Globus pallidus (tissue), 1 donor: ENCODE measurements at places on chromosomes 5 and 9.
A peak's percentile ranks its signal among the peaks of the same experiment; 100 is the strongest.

DNA sequence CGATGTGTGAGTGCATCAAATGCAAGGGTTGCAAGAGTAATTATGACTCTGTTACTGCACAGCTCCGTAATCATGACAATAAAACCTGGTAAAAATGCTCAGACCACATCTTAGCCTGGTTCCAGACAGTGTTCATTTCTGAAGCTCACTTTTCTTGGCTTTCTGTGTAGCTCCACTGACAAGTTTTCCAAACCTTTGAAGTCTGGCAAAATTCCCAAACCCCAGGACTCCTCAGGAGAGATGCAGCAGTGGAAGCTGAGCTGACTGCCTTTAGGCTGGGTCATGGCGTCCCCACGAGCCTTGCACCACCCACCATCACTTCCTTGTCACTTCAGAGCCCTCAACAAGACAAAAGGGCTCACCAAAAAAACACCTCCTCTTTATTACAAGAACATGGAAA, 131.6 kb upstream of the TAS2R1 start:
- no peak for DNase-seq

DNA sequence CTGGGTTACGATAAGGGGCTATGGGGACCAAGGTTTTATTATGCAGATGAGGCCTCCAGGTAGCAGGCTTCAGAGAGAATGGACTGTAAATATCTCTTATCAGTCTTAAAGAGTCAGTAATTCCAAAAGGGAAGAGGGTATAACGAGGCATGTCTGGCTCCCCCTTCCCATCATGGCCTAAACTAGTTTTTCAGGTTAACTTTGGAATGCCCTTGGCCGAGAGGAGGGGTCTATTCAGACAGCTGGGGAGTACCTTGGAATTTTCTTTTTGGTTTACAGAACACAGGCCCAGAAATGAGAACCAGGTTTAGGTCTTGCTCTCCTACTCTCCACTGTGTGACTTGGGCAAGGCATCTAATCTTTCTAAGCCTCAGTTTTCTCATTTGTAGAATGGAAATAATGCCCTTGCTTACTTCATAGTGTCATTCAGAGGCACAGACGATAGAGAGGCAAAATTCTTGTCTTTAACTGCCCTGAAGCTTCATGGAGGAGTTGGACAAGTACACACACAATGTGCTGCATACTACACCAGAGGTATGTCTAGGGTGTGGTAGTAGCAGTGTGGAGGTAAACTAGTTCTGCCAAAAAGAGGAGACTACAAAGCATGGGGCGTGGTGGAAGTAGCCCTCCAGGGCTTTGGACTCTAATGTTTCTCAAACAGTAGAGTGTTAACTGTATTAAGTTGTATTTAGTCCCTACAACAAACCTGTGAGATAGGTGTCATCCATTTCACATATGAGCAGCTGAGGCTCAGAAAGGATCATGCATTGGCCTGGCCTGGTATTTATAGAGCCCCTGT, 45.5 kb downstream of the IRF1 start:
- DNase-seq = no peak

DNA sequence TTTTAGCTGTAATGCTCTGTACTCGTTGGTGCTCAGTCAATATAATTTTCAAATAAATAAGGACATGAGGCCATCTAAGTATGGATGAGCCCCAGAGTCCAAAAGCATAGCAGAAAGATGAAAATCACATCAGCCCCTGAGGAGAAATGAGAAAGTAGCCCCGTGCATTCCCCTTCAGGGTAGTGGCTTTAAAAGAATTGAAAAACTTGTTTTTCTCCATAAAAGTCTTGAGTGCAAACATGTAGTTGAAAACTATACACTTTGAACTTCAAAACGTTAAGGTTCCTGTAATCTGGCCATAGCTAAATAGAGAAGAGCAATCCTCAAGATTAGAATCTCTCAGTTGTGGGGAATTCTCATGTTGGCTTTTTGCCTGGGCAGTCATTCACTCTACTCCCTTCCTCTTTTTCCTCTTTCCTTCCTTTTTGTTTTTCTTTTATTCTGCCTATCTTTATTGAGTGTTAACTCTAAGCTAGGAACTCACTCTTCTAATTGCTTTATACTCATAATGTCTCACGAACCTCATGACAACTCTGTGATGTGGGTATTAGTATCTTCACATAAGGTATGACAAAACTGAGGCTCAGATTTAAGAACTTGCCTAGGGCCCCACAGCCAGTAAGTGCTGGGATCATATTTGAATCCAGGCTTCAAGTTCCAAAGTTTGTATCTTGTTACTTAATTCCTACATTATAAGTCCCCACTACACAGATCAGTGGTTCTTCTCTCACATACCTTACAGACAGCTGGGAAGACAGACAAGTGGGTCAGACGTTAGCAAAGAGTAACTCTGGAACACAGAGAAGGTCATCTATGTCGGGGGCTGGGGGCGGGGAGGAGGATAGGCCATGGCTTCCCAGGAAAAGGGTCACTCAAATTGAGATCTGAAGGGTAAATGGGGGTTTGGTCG, 46.4 kb upstream of the ABCA1 start:
- no peak for DNase-seq

DNA sequence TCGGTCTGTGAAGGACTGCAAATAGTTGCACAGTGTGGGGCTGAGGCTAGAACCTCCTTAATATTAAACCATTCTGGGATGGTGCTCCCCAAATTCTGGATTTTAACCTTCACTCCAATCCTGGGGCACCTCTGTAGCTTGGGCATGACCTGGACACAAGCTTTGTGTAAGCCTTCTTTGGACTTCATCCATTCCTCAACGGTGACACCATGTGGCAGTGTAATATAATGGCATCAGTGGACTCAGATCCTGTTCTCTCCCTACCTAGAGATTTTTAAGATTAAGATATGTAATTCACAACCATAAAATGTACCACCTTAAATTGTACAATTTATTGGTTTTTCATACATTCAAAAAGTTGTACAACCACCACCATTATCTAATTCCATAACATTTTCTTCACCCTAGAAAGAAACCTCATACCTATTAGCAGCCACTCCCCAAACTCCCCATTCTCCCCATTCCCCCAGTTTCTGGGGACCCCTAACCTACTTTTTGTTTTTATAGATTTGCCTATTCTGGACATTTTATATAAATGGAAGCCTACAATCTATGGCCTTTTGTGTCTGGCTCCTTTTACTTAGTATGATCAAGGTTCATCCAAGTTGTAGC, 4.8 kb upstream of the PLGRKT start:
- peak; percentile 71 for DNase-seq

DNA sequence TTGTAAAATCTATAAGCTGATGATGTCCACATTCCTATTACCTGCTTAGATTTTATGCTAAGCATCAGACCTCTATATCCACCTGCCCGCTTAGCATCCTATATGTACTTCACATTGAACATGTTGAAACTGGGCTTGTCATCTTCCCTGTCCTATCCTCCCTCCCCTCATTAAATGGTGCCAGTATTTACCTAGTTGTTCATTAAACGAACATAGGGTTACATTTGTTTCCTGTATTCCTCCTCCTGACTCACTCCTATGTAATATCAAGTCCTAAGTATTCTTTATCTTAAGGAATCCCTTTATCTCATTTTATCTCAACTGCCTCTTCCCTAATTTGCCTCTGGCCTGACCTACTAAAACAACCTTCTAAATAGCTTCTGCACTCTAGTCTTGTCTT, 177.8 kb upstream of the MEF2C start:
- DNase-seq = no peak

- no peak for DNase-seq
These were observed 536 bp upstream of the SLC6A7 start for GRCh38 chr5:150189326-150189725.

- DNase-seq = no peak
These were observed 58.6 kb downstream of the CEP120 start for GRCh38 chr5:123364441-123365155.

- DNase-seq = peak; percentile 7
These were observed 212.5 kb downstream of the MEF2C start for GRCh38 chr5:88670461-88670860.

DNA sequence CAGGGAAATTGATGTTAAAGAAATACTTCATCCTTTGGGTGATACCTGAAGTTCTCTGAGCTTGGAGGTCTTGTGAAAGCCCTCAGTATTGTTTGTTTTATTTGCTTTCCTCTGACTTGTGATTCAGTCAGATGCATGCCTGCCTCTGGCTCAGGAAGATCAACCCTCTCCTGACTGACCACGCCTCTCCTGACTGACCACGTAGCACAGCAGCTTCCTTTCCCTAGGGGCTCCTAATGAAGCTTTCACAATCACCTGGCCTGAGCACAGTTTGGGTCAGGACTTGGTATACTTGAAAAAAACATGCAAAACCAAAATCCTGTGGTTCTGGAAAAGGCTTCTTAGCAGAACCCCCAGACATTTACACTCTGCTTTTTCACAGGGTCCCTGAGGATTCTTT, 3.8 kb downstream of the TGFBI start:
- DNase-seq = no peak

DNA sequence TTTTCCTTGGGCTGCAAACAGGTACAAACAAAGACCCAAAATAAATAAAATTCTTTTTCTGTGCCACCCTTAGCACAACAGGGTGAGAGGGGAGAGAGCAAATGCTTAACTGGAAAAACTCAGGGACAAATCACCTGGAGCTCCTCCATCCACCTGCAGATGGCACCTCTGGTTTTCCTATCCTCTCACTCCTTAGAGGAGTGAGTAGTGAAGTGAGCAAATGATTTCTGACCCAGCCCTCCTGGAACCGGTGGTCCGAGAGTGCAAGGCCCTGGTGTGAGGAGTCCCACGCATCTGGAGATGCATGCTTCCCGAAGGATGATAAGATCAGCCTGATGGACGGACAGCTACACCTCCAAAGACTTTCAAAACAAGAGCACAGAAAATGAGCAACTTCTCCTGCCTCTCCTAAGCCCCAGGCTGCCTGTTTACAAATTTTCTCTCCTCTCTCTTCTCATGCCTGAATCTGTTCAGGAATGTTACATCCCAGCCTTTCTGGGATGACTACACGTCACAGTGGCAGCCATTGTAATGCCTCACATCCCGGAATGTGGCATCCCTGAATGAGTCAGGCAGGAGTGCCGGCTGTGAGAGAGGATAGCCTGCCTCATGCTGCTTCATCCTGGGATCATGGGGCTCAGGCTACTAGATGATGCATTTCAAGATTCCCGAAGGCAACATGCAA, 86.4 kb downstream of the ADRB2 start:
- no peak for DNase-seq

GRCh38 chr5:36887532-36887931, 11.0 kb downstream of the NIPBL start:
- DNase-seq = no peak

- DNase-seq = peak; percentile 62
These were observed 21.1 kb downstream of the FAM219A start for GRCh38 chr9:34437006-34437925.

DNA sequence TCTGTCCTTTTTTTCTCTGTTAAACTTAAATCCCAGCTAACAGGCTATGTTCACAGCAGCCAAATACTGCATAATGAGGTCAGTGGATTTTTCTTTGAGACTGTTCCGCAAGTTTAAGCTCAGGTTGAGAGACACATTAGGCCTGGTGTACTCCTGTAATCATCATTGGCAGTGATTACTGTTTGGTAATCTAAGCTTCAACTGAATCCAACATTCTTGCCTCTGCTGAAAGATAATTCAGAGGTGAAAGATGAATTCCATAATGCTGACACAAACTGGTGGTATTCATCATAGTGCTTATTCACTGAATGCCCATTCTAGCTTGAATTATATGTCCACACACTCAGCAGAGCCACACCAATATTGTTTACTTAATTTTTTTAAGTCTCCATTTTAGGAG, 108.5 kb downstream of the NFIB start:
- DNase-seq = no peak

DNA sequence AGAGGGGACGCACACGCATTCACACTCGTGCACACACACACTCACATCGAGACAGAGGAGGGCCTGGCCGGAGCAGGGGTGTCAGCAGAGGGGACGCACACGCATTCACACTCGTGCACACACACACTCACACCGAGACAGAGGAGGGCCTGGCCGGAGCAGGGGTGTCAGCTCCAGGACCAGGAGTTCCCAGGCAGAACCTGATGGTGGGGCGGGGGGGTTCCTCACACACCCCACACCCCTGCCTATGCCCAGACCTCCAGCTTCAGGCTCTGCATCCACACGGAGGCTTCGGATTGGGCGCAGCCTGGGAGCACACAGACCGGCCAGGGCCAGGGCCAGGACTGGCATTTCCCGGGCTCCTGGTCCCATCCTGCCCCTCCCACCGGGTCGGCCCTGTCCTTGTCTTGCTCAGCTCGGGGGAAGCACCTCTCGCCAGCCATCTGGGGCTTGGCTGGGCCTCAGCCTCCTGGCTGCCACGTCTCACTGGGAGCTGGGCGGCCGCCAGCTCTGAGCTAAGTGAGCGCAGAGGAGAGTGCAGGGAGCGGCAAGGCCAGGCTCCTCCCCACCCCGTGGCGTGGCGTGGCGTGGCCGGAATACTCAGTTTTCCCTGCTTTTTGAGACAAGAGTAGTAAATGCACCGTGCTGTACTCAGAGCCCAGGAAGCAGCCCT, 31.3 kb downstream of the ADAMTS2 start:
- peak; percentile 37 for DNase-seq

DNA sequence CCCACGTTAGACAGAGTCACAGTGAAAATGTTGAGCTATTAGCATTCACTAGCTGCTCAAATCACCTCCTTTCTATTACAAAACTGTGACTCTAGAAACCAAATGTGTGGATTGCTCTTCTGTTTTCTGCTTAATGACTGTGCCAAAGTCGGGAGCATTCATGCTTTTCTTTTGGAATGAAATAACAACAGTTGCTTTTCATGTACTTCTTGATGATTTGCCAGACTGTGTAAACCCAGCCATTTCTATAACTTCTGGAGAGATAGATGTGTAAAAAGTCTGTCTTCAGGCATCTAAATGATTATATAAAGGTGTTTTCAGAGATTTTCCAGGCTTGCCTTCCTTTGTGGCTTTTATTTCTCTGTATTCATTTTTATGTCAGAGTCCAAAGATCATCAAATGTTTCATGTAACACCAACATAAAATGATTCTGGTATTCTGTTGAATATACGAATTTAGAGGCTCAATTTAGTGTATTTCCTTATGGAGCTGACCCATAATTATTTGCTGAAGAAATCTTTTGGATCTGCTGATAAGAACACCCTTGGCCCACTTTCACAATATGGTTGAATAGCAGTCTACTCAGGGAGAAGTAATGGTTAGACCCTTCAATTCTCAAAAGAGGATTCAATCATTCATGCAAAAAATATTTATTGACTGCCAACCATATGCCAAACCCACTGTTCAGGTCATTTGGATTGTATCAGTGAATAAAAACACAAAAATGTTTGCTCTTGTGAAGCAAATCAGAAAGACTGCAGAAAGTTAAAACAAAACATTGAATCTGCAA, 581.2 kb downstream of the CDH18 start:
- peak; percentile 1 for DNase-seq

DNA sequence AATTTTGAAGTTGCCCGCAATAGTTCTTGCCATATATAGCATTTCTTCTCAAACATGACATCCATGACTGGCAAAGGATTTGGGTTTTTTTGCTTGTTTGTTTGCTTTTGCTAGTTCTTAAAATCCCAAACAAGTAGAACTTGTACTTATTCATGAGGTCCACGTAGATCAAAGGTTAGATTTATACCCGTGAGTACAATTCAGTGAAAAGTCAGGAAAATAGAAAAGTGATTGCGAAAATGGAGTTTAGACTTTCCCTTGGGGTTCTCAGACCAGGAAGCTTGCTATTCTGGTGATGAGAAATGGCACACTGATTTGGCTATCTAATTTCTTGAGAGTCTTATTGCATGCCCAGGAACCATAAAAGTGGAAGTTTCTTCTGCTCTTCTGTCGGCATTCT, 304.7 kb downstream of the CTNND2 start:
- no peak for DNase-seq
